ENCODE measurements at places on chromosomes 11 and 22.

GRCh38 chr11:59154610-59155009, 12.0 kb downstream of the FAM111A start:
- DNase-seq = no peak

- DNase-seq = no peak
These were observed 74.3 kb upstream of the ADORA2A start for GRCh38 chr22:24353121-24353520.

- no peak for DNase-seq
These were observed 90.1 kb upstream of the B3GAT1 start for GRCh38 chr11:134502153-134502550.

- DNase-seq = no peak
These were observed 17.4 kb downstream of the DRD2 start for GRCh38 chr11:113457784-113458183.

- no peak for DNase-seq
These were observed 97.0 kb downstream of the C11orf65 start for GRCh38 chr11:108370315-108370714.

GRCh38 chr22:50260801-50261614, 475 bp downstream of the MAPK12 start:
- peak; percentile 71 for DNase-seq

DNA sequence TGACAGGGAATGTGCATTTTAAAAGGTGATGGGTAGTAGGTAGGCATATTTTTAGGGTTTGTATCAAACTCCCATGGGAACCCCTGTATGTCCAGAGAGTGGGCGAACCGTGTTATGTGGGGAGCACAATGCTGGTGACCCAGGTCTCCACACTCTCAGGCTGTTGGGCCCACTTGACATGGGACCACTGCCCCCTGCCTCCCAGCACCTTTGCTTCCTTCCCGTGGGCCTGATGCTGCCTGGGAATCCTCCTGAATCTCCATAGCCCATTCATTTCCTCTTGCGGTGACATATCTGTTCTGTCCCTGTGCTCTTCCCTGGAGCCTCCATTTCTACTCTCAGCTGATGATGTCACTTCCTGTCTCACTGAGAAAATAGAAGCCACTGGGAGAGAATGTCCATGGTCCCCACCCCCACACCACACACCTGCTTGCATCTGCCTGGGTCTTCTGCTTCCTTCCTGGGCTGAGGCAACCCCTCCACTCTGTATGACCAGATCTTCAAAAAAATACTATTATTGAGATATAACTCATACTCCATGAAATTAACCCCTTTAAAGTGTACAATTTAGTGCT, 55.8 kb upstream of the THY1 start:
- DNase-seq = peak; percentile 4

DNA sequence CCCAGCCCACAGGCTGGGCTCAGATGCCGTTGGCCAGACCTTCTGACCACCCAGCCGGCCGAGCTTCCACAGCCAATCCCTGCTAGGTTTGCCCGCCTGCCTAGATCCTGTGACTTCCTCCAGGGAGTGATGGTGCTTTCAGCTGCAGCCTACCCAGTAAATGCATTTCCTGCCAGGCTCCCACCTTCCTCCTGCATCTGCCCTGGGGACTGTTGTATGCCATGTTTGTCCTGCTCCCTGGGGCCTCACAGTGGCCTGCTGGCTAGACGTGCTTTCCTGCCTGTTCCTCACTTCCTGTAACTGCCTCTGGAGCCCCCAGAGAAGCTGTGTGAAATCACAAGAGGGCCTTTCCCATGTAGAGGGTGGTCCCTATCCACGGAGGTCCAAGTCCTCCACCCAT, 86.2 kb downstream of the GALNT18 start:
- no peak for DNase-seq

DNA sequence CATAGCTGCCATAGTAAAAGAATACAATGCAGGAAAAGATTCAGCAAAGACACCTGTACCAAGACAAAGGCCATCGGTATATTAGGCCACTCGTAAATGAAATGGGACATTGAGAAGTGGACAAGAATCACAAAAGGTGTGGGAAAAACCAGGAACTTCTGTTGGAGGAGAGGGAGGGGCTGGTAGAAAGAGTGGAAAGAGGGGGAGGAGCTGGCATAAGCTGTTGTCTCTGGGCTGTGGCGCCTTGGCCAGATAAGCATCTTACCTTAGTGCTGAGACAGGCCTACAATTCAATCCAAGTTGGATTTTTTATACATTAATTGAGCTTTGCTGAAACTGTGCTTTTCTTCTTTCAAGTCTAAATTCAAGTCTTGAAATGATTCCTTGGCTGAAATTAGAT, 37.1 kb downstream of the ZNF202 start:
- no peak for DNase-seq

- peak; percentile 71 for DNase-seq
These were observed 1.4 kb downstream of the CHKB start for GRCh38 chr22:50581031-50581949.

- no peak for DNase-seq
These were observed 319.5 kb downstream of the TENM4 start for GRCh38 chr11:79121351-79121750.

DNA sequence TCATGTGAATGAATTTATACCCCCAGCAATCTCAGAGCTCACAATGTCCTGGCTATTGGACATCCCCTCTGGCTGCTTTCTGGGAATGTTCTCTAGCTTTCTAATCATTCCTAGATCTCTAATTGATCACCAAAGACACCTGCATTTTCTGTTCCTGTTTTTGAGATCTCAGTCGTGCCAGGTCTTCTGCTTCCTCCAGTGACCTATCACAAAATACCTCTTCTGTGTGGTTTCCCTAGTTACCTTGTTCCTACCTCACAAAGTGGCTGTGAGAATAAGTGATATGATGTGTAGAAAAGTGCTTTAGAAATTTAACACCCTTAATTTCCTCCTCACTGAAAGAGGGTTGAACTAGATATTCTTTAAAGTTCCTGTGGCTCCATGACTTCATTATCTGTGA, 92.2 kb downstream of the LUZP2 start:
- no peak for DNase-seq

- DNase-seq = no peak
These were observed 4.7 kb downstream of the EIF1AD start for GRCh38 chr11:65997286-65997685.

GRCh38 chr11:16973338-16973964, 40.8 kb downstream of the PLEKHA7 start:
- no peak for DNase-seq

- no peak for DNase-seq
These were observed 33.1 kb downstream of the TREH start for GRCh38 chr11:118646393-118646792.

DNA sequence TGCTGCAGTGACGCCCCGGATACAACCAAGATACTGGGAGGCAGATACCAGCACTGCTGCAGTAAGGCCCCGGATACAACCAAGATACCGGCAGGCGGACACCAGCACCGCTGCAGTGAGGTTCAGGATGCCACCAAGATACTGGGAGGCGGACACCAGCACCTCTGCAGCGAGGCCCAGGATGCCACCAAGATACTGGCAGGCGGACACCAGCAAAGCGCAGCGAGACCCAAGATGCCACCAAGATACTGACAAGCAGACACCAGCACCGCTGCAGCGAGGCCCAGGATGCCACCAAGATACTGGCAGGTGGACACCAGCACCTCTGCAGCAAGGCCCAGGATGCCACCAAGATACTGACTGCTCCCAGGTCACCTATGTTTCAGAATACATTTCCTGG, 225.2 kb downstream of the BRD1 start:
- no peak for DNase-seq

GRCh38 chr11:112997857-112998466, 36.7 kb downstream of the NCAM1 start:
- no peak for DNase-seq

DNA sequence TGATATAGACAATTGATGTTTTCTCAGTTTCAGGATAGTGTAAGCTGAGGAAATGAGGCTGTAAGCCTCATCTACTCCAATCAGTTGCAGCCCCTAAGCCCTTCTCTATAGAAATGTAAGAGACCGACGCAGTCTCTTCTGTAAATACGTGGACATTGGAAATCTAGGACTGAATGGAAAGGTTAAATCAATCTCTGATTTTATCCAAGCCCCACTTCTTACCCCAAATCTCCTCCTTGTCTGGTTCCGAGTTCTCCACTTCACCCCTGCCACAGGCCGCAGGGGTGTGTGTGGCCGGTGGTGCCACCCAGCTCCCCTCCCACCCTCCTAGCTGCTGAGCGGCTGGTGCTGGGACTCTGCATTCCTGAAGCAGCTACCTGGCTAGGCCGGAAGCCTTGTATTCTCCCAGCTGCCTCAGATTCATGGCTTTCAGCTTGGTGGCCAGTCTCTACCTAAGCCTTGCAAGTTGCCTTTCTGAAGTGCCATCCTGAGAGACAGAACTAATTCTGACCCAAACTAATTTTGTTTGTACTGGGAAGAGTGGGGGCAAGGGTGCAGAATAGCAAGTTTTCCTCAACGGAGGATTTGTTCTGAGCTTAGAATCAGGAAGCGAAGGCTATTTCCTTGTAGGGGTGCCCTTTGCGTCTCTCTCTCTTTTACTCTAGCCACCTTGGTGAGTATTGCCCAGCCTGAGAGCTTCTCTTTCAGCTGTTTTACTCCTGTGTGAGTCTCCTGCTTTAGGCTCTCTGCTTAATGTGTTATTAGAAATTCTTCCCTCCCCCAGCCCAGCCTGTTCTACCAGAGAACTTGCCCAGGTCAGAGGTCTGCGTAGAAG, 749 bp downstream of the VWA5A start:
- DNase-seq = peak; percentile 74

DNA sequence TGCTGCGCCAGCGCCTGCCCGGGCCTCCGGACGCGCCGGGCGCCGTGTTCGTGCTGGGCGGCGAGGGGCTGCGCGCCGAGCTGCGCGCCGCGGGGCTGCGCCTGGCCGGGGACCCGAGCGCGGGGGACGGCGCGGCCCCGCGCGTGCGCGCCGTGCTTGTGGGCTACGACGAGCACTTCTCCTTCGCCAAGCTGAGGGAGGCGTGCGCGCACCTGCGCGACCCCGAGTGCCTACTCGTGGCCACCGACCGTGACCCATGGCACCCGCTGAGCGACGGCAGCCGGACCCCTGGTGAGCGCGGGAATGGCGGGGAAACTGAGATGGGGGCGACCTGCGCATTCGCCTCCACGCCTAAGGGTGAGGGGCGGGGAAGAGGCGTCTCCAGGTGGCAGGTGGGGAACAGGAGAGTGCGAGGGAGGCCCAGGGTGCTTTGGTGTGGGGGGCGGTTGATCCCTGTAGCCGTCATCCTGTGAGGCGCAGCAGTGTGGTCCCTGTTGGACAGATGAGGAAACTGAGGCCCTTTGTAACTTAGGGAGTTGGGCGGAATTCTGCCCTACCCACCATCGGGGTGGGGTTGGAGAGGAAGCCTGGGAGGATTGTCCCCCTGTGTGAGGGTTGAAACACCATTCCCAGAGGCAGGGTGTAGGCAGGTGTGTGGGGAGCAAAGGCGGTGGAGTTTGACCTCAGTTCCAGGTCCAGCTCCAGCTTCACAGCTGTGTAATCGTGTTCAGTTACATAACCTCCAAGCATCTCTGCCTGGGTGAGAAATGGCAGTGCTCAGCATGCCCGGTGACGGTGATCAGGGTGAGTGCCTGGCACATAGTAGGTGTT, 758 bp downstream of the PDXP start:
- DNase-seq = no peak

DNA sequence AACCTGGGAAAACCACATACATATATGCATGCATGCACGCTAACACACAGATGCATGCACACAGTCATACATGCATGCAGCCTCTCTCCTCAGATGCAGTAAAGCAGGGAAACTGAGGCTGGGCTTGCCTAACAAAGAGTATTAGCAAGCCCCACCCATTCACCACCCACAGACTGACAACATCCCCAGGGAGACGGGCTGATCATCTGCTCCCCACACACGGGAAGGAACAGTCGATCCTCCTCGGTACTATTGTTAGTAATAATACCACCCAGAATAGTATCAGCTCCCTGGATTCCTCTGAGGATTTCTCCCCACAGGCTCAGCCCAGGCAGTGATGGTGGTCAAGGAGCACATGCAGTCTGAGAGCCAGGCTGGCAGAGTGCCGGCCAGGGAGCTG, 41.2 kb downstream of the SLC22A12 start:
- DNase-seq = no peak

DNA sequence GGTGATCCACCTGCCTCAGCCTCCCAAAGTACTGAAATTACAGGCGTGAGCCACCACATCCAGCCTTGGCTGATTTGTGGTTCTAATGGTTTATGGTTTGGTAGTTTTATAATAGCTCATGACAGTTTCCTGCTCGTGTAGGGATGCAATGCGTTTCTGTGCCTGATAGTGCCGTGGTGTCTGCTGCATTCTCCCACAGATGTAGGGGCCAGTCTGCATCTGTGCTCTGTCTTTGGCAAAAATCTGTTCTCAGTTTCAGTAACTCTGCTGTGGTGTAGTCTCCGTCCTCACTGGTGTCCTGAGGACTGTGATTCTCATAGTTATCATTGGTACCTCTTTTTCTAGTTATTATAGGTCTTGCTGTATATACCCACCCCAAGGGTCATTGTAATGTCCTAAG, 16.3 kb downstream of the ST14 start:
- DNase-seq = no peak

GRCh38 chr11:44633641-44634040, 68.2 kb downstream of the CD82 start:
- DNase-seq = no peak

- no peak for DNase-seq
These were observed 62.4 kb downstream of the ALX4 start for GRCh38 chr11:44247508-44247907.
